Activated CD4-positive, alpha-beta T cell treated with anti-CD3 and anti-CD28 coated beads, Interleukin-2, amount 50 U/mL, for 16 hours (primary cell): ENCODE measurements at places on chromosomes 16 and 17.

DNA sequence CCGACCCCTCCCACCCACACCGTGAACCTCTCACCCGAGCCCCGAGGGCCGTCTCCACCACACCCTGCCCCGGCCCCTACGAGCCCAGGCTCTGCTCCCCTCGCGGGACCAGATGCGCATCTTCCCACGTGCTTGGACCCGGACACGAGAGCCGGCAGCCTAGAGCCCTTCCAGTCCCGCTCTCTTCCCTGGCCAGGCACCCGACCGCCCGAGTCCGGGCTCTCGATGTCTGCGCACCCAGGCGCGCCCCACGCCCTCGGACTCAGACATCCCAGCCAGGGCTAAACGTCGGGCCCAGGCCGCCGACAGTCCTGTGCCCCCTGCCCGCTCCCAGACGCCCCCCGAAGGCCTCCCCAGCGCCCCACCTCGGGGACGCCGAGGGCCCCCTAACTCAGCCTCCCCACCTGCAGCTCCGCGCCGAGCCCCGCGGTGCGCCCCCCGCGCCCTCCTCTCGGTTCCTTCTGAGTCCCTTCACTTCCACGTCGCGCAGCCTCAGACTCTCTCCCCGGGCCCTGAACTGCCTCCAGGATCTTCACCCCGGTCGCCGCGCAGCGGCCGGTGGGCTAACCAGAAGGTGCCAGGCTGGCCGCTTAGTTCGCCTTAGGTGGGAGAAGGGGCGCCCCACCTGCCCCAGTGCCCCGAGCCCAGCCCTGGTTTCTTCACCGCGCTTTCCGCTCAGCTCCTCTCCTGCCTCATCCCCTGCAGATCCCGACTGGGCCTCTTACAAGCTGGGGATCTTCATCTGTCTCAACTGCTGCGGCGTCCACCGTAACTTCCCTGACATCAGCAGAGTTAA is 688 bp downstream of the ADAP2 start:
- DNase-seq = no peak

- no peak for DNase-seq
Observed at GRCh38 chr17:1120596-1121441, 59.0 kb downstream of the ABR start.

GRCh38 chr16:27156579-27156978 is 46.7 kb upstream of the KDM8 start:
- no peak for DNase-seq

DNA sequence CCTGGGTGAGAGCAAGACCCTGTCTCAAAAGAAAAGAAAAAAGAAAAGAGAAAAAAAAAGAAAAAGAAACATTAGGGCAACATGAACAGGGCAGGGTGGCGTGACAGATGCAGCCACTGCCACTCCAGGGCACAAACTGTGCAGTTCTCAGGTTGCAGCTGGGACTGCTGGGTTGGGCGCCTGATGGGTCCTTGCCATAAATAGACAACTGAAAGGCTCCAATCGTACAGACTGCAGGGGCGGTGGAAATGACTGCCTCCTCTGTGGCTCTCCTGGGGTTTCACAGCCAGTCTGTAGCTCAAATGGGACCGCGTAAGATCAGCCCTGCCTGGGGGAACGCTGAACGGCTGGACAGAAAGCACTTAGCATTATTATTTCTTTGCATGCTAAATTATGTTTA is 130.7 kb downstream of the CPPED1 start:
- DNase-seq = no peak

DNA sequence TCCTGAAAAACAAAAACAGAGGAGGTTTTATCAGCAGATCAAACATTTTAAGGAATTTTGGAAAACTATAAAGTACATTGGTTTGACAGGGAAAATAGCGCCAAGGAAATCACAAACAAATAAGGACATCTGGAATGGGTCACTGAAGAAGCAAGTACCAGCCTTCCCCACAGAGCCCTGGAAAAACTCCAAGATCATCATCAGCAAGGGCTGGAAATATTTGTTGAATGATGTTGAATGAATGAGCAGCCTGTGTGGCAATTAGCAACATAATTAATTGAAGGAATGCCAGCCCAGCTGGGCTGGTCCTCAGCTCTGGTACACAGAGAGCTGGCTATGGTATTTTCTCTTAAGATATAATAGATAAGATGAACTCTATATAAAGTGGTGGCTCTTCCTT is 290.4 kb downstream of the HS3ST3A1 start:
- no peak for DNase-seq

- no peak for DNase-seq
Observed at GRCh38 chr17:57810721-57811637, 38.9 kb downstream of the MRPS23 start.
